ENCODE measurements at places on chromosomes 16 and 17.

- no peak for DNase-seq
Observed at GRCh38 chr17:82126556-82127314, 28.7 kb upstream of the FASN start.

DNA sequence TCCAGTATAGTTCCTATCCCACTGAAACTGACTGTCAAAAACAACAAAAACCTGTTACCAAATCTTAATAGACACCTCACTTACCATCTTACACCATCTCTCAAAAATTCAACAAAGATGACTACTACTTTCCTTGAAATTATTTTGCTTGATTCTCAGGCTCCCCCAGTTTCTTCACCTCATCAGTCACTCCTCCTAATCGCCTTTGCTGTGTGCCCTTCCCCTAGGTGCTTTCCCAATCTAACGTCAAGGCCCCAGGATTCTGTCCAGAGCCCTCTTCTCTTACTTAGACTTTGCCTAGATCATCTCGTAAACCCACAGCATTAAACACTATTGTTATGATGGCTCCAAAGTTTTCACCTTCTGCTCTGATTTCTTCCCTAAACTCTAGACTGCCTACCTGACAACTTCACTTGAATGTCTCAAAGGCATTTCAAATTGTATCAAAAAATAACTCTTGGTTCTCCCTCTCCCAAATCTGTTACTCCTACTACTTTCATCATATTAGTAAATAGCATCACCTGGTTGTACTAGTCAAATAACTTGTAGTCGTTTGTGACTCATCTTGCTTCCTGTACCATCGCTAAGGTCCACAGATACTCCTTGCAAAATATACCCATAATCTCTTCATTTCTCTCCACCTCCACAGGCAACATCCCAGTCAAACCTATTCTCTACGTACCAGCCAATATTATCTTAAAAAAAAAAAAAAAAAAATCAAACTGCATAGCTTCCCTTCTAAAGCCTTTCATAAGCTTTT lies 18.0 kb downstream of the C16orf87 start:
- peak; percentile 21 for DNase-seq

DNA sequence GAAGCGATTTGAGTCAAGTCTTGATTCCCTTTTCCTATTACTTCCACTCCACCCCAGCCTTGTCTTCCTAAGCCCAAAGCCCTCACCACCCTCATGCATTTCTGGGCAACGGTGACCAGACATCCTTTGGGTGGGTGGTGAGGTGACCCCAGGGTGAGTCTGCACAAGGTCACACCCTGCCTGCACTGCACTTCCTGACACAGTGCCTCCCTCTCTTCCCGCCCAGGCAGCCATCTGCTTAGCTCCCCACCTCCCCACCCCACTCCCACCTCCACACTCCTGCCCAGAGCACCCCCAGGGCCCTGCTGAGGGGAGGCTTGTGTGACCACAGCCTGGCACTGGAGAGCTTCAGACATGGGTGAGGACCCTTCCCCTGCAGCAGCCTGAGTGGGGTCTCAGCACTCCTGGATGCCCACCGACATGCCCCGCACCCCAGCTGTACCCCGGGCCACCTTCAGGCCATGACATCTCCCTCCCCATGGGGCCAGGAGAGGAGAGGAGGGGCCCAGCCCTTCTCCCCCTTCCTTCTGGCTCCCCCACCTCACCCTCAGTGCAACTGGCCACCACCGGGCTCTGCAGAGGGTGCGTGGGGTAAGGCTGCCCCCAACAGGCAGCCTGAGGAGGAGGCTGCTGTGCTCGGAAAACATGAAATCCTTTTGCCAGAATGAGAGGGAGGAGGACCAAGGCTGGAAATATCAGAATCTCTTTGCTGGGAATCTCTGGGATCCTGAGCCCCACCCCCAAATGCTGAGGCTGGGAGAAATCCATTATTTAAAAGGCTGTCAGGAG lies 68.6 kb downstream of the CCT6B start:
- DNase-seq, result peak; percentile 26

DNA sequence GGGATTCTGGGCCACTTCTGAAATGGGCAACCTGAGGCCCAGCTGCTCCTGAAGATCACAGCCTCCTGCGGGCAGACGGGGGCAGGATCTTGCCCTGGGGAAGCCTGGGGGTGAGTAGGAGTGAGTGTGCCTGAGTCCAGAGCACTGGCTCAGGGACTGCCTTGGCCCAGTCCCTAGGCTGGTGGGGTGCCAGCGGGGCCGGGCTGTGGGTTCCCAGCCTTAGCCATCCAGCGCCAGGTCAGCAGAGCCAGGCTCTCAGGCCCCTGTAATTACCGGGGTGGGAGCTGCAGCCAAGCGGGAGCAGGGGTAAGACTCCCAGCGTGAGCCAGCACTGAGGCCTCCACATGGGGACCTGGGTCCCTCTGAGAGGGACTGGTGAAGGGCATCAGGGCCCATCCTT lies 8.2 kb downstream of the SPNS2 start:
- no peak for DNase-seq

GRCh38 chr16:4410335-4411075 lies 5.9 kb downstream of the CORO7 start:
- no peak for DNase-seq

- no peak for DNase-seq
Observed at GRCh38 chr17:79732254-79732653, 1.5 kb downstream of the ENPP7 start.

GRCh38 chr16:26614237-26614841 lies 452.4 kb upstream of the C16orf82 start:
- DNase-seq, result no peak

DNA sequence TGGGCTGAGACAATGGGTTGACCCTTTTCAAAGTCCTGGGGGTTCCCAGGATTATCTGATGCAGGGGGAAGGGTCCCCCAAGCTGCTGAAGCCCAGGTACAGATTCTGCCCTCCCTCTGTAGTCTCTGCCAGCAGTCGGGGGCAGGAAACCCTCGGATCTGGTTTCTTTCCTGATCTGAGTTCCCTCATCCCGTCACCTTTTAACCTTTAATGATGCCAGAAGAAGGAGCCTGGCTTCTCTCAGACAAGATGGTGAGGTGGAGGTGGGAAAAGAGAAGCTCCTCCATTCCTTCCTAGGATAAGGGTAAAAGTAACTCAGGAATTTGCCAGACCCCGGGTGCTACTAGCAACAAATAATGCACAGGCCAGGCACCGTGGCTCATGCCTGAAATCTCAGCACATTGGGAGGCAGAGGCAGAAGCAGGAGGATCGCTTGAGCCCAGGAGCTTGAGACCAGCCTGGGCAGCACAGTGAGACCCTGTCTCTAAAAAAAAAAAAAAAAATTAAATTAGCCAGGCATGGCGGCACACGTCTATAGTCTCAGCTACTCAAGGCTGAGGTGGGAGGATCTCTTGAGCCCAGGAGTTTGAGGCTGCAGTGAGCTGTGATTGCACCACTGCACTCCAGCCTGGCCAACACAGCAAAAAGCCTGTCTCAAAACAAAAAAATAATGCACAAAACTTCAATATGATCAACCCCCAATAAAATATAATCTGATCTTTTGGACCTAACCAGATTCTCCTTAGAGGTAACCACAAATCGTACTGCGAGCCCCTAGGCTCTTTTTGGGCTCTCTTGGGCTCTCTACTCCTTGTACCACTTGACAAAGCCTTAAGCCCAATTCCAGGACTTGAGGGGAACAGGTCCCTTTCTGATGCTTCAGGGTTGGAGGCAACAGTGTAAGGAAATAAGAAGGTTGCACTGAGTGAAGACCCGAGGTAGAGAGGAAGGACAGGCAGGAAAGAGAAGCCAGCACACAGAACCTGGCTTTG lies 5.7 kb downstream of the CDC42EP4 start:
- DNase-seq, result no peak

DNA sequence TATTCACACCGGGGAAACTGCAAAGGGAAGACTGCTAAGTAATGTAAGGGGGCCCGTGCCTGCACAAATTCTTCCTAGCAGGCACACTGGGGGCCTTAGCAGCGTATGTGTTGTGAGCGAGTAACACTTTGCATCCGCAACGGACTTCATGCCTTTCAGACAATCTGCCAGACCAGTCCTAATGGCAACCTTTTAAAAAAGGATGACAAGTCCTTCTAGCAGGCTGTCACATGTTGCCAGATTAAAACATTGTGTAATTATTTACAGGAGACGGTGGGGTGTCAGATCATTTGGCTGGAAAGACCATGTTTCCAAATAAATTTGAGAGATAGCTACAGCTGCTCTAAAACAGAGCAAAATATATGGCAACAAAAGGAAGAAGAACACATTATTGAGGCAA lies 46.1 kb downstream of the CPPED1 start:
- no peak for DNase-seq

GRCh38 chr17:66542967-66543520 lies 240.6 kb downstream of the PRKCA start:
- no peak for DNase-seq

DNA sequence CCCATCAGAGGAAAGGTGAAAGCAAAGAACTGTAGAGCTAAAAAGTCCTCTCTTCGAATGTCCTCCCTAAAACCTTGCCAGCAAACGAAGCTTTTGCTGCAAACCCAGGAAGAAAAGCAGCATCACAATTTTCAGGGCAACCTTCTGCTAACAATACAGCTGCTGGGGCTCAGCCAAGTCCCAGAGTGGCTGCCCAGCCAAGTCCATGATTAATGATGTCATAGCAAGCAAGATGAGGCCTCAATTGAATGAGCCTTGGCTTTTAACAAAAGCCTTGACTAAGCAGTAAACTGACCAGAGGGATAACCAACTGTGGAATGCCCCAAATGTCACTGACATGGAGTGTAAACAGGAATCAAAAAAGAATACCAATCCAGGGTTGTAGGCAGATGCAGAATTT lies 342.7 kb downstream of the PMP22 start:
- no peak for DNase-seq

DNA sequence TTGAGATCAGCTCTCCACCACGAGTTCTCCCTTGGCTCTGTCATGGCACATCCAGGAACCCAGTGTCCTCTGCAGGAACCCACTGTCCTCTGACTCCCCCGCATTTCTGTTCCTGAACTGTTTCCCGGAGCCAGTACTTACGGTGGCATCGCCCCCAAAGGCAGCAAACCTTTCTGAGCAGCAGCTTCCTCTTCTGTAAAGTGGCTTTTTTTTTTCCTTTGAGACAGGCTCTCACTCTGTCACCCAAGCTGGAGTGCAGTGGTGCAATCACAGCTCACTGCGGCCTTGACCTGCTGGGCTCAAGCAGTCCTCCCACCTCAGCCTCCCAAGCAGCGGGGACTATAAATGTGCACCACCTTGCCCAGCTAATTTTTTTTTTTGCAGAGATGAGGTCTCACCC lies 32.2 kb downstream of the NAGPA start:
- DNase-seq, result no peak

- no peak for DNase-seq
Observed at GRCh38 chr16:14420721-14421488, 209.2 kb downstream of the PARN start.

GRCh38 chr16:84741340-84741830 lies 41.6 kb downstream of the USP10 start:
- no peak for DNase-seq

GRCh38 chr17:57809879-57810278 lies 40.0 kb downstream of the MRPS23 start:
- no peak for DNase-seq

- DNase-seq, result no peak
Observed at GRCh38 chr17:62690168-62690897, 62.9 kb downstream of the MRC2 start.

- no peak for DNase-seq
Observed at GRCh38 chr17:75591722-75592302, 4.2 kb downstream of the MYO15B start.

DNA sequence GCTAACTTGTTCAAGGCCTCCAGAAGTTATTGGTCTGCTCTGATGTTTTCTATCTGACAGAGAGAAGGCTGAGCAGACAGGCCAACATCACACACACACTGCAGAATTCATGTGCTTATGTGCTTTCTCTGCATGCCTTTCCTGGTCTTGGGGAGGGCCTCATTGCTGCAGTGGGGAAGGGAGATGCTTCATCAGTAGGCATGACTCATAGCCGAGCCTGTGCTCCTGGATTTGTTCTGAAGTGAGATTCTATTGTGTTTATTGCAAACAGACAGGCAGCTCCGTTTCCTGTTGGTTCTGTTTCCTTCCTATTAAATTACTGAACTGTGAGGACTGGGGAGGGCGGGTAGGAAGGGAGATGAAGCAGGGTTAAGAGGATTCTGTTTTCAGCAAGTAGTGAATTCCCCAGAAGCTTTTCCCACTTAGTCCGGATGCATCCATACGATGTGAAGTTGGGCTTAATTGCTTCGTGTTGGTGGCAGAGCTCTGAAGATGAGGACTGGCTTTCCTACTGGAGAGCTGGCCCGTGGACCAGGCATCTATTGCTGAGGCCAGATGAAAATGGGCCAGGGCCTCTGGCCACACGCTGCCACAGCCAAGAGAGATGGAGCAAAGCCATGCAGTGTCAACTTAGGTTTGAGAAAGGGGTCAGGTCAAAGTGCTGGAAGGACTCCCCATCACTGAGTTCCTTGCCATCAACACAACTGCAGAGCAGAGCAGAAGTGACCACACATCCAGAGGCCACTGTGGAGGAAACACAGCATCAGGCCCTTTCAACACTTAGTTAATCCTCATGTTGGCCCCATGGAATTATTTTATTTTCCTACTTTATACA lies 179.3 kb downstream of the UTP18 start:
- peak; percentile 73 for DNase-seq

GRCh38 chr17:17132746-17133145 lies 73.4 kb downstream of the PLD6 start:
- DNase-seq, result no peak

GRCh38 chr16:78431701-78432100 lies 332.2 kb downstream of the WWOX start:
- DNase-seq, result no peak

DNA sequence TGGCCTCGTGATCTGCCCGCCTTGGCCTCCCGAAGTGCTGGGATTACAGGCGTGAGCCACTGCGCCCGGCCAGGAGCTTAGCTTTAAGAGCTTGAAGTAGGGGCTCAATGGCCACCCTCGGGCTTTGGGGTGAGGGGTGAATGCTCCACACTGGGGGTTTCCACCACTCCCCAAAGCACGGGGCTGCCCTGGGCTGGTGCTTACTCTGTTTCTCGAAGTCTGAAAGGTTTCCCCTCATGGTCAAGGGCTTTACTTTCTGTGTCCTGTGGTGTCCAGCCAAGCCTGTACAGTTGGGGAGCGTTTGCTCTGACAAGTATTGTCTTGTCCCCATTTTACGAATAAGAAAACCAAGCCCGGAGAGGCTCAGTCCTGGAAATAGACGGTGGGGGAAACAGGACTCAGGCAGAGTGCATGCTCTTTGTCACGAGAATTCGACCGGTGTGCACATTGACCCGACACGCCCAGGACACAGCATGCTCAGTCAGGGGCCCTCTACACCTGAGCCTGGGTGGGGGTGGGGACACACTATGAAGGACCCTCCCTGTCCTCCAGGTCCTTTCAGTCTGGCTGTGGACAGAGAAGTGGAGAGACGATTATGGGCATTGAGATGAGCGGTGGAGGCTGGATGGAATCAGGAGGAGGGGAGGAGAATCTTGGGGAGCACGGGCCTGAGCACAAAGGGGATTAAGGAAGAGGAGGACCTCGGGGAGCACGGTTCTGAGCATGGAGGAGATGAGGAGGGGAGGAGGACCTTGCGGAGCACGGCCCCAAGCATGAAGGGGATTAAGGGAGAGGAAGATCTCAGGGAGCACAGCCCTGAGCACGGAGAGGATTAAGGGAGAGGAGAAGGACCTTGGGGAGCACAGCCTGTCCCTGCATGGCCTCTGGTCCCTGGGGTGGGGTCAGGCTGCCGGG lies 7.5 kb downstream of the CD7 start:
- DNase-seq, result no peak

GRCh38 chr17:1498869-1499268 lies 6.4 kb upstream of the MYO1C start:
- DNase-seq, result no peak

All from RWPE1 (cell line).